Central memory CD8-positive, alpha-beta T cell (primary cell): ENCODE measurements at places on chromosomes 6 and 20.

DNA sequence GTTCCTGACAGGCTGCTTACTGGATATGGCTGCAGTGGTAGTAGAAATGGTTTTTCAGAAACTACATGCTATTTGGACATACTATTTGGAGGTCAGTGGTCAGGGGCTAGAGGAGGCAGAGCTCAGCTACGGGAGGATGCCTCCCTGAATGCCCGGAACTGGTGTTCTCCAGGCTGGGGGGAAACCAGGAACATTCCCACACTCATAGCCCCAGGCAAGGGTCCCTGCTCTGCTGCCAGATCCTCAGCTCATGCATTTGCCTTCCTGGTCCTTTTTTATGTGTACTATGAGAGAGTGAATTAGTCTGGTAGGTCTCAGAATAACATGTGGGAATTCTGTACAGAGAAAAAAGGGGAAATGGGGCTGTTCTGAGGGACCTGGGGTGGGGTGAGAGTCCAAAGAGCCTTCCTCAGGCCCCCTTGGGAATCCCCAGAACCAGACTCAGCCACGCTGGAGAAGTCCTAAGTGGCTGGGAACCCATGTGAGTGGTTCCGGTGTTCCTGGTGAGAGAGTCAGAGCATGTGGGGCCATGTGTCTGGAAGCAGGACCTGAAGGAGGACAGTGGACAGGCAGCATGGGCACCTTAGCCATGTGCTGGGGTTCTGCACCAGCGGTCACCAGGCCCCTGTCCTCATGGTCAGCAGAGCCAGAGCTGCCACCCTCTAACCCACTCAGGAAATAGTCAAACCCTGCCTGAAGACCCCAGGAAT is 58.0 kb upstream of the MYL9 start:
- no peak for DNase-seq

GRCh38 chr6:147603392-147604081 is 95.0 kb downstream of the SAMD5 start:
- DNase-seq, result no peak

DNA sequence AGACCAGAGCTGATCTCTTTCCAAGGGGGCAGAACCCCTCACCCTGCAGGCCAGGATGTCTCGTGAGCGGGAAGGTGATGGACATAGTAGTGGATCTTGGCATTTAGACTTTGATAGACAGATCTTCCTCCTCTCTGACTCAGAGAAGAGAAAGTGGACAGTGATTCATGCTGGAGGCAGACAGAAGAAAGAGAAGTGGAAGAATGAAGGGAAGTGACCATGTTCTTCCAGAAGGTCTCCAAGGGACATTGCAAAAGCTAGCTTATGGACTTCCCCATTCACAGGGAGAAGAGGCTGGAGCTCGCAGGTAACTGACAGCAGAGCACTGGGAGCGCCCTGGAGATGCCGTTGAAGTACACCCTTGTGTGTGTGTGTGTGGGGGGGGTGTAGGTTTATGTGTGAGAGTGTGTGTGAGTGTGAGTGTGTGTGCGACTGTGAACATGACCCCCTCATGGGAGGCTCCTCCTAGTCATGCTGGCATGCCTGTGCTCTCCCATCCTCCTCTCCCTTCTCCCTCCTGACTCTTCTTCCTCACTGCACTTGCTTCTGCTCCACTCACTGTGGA is 8.0 kb upstream of the RAET1L start:
- DNase-seq, result no peak

DNA sequence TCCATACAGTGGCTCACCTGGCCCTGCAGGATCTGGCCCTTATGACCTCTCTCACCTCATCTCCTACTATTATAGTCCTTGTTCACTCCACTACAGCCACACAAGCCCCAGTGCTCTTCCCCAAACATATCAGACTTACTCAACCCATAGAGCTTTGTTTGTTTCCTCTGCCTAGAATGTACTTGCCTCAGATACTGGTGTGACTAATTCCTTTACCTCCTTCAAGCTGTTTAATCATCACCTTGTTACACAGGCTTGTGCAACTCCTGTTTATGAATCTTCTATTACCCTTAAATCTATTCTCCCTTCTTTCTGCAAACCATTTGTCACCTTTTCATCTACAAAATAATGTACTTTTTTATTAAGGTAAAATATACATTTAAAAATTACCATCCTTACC is 3.2 kb downstream of the DEFB125 start:
- no peak for DNase-seq

DNA sequence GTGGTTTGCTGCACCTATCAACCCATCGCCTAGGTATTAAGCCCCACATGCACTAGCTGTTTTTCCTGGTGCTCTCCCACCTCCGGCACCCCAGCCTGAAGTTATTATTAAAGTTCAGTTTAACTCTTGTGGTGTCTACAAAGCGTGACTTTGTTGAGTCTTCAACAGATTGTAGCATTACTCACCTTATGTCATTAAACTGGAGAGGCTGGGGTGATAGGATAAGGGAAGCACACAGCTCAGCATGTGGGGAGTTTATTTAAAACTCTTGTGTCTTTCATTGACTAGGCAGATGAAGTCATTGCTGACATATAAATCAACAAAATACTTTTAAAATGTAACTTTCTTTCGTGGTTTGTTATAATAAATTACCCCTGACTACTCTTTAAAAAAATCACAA is 84.7 kb upstream of the GCM1 start:
- DNase-seq, result no peak

DNA sequence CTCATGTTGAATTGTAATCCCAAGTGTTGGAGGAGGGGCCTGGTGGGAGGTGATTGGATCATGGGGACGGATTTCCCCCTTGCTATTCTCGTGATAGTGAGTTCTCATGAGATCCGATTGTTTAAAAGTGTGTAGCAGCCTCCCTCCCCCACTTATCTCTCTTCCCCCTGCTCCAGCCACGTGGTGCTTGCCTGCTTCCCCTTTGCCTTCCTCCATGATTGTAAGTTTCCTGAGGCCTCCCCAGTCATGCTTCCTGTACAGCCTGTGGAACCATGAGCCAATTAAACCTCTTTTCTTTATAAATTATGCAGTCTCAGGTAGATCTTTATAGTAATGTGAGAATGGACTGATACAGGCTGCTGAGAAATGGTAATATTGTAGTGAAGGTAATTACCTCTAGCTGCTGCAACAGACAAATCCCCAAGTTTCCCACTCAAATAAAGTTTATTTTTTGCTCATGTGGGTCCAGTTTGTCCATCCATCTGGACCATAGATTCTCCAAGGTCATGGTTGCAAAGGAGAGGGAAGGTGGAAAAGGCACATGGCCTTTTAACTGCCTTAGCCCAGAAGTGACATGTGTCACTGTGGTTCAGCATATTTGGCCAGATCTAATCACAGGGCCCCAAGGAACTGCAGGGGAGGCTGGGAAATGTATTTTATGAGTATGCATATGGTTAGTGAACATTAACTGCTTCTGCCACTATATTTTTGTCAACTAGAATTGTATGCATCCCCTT is 89.2 kb downstream of the TRMT11 start:
- no peak for DNase-seq

GRCh38 chr6:108102965-108103364 is 28.4 kb upstream of the OSTM1 start:
- DNase-seq, result no peak

DNA sequence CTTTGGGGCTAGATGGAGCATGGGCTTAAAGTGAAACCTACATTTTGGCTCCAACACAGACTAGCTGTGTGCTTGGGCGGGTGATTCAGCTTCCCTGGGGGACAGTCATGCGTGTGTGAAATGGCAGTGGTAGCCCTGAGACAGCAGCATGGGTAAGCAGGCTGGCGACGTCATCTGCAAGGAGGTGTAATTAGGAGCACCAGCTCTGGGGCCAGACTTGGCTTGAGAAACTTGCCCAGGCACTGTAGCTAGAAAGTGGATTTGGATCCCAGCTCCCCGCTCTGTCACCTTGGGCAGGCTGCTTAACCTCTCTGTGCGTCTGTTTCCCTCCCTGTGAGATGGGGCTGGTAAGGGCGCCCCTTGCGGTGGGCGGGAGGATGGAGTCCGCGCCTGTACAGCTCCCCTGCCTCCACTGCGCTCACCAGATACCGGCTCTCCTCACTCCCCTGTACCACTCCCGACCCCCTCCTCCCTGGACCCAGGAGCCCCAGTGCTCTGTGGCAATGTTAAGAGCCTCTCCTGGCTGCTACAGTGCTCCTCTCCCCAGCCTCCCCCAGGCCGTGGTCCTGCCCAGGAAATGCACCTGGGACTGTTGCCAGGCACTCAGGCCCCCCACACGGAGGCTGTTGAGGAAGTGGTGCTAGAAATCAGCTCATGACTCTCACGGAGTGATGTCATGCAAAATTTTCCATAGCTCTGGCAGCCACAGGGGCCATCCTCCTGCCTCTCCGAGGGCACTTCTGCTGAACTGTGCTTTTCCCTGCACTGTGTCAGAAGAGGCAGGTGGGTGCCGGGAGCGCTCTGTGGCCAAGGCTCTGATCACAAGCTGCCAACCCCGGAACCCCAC is 44.6 kb downstream of the SYNJ2 start:
- DNase-seq, result peak; percentile 62

DNA sequence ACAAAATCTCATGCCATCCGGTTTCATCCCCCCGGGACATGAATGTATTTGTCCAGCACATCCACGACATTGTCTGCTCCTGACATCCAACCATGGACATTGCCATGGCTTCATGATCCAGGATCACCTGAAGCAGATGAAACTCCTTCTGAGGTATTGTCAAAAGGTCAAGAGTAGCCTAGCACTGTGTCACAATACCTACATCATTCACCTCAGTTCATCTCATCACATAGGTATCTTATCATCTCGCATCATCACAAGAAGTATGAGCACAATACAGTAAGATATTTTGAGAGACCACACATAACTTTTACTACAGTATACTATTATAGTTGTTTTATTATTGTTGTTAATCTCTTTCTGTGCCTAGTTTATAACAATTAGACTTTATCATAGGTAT is 33.5 kb downstream of the ZNF184 start:
- DNase-seq, result no peak

DNA sequence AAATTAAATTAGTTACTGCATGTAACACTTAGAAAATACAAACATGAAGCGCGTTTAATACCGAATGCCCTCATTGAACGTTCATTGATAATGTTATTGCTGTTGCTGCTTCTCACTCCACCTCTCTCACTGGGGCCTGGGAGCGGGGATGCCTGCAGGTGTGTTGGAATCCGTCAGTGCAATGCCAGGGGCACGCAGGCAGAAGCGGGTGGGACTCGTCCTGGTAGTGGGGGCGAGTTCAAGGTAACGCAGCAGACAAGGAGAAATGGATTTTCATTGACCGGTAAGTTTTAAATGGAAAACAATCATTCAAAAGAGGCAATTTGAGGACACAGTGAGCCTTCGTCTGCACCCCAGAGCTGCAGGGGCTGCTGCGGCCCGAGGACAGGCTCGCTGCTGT is 71.2 kb upstream of the AFDN start:
- DNase-seq, result no peak

GRCh38 chr6:168052291-168052891 is 26.6 kb downstream of the FRMD1 start:
- no peak for DNase-seq

DNA sequence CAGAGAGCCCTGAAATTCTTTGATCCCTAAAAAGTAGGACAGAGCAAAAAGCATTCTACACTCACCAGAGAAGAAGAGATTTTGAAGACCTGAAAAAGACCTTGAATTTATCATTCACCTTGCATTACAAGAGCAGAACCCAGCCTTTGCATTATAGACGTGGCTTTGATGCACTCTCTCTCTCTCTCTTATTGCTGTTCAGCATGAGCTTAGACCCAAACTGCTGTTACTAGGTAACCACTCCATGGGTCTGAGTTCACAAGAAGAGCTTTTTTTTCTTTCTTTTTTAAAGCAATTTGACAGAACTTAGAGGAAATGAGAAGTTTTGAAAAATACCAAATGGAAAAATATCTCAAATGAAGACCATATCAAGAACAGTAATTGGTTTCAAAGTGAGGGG is 44.4 kb downstream of the COL9A1 start:
- no peak for DNase-seq

- DNase-seq, result no peak
Measured at GRCh38 chr20:64035933-64036345, at the start of gene C20orf204. C20orf204 (plus strand) TSS chr20:64036182; CDS start chr20:64036324, 142 bp downstream.

DNA sequence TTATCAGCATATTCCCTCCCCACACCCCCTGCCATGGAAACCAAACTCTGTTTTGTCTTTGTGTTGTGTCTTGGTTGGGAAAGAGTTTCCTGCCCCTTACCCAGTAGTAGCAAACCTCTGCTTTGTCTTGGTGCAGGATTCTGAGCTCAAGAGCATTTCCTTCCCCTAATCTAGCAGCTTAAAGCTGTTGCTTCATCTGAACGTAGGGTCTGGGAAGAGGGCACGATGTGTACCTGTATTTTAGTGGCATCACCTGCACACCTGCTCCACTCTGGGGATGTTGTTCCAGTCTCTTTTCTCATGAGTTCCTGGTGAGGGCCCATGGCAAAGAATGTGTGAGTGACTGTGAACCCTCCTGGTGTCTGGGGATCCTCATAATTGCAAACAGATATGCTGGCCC is 164.7 kb downstream of the SCP2D1 start:
- no peak for DNase-seq

- DNase-seq, result no peak
Measured at GRCh38 chr20:44356353-44356723, 839 bp downstream of the HNF4A start.

- DNase-seq, result no peak
Measured at GRCh38 chr6:73079978-73080377, 145.3 kb downstream of the KHDC1L start.

GRCh38 chr6:137051790-137052472 is 7.2 kb upstream of the IL20RA start:
- DNase-seq, result no peak

GRCh38 chr20:47215653-47216397 is 140.7 kb downstream of the ZMYND8 start:
- DNase-seq, result no peak

DNA sequence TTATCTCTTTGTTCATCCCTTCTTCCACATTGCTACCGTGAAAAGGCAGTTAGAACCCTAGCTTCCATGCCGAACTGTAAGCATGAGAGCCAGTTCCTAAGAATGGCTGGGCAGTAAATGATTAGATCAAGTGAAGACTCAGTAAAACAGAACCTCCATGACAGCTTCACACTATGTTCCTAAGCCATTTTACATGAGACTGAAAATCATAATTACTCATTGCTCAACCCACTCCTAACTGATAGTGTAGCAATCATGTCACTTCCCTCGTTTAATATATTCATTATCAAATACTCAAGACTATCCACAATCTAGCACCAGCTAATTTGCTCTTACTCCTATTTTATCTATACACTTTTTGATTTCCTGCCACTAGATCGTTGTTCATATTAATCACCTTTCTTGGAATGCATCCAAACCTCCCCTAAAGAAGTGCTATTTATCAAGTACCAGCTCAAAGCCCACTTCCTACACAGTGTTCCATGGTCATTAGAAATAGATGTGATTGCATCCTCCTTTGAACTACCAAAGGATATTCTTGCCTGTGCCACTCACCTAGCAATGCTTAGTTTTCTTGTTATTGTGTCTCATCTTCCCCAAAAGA is 6.0 kb downstream of the TMEM30A start:
- DNase-seq, result no peak

- no peak for DNase-seq
Measured at GRCh38 chr6:111809264-111809663, 64.0 kb downstream of the FYN start.

GRCh38 chr20:19758133-19758500 is at the start of gene RIN2:
RIN2 (plus strand) TSS chr20:19758258; CDS start chr20:19889602, 131,344 bp downstream.
- DNase-seq, result no peak

GRCh38 chr6:123829302-123829953 is 25.8 kb downstream of the NKAIN2 start:
- no peak for DNase-seq

- DNase-seq, result no peak
Measured at GRCh38 chr6:28816909-28817807, 106.6 kb downstream of the TRIM27 start.
